NCI-H1092 (cell line): ENCODE measurements at places on chromosomes 13 and 19.
A peak's percentile ranks its signal among the peaks of the same experiment; 100 is the strongest.

GRCh38 chr13:80586356-80586755 lies 245.4 kb upstream of the SPRY2 start:
- no peak for DNase-seq

DNA sequence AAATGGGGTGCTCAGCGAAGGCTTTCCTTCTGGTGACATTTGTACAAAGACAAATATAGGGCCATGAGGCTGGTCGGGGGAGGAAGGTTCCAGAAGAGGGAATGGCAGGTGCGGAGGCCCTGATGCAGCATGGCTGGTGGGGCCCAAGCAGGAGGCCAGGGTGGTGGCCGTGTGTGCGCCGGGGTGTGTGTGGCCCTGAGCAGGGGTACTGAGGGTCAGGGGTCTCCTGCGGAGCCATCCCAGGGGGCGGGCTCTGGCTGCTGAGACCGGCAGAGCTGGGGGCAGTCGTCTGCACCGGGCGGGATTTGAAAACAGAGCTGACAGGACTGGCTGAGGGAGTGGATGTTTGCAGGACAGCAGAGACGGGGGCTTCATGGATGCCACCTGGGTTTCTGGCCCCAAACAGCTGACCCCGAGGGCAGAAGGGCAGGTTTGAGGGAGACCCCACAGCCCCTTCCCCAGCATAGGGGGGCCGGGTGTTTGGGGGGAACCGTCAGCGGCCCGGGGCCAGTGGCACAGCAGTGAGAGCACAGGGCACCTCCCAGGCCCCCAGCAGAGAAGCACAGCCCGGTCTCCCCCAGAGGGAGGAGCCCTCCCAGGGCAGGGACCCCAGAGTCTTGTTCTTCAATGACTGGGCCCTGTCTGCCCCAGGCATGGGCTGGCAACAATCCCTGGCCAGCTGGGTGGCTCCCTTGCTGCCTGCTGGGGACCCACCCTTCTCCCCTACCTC lies 11.4 kb downstream of the PIAS4 start:
- no peak for DNase-seq

DNA sequence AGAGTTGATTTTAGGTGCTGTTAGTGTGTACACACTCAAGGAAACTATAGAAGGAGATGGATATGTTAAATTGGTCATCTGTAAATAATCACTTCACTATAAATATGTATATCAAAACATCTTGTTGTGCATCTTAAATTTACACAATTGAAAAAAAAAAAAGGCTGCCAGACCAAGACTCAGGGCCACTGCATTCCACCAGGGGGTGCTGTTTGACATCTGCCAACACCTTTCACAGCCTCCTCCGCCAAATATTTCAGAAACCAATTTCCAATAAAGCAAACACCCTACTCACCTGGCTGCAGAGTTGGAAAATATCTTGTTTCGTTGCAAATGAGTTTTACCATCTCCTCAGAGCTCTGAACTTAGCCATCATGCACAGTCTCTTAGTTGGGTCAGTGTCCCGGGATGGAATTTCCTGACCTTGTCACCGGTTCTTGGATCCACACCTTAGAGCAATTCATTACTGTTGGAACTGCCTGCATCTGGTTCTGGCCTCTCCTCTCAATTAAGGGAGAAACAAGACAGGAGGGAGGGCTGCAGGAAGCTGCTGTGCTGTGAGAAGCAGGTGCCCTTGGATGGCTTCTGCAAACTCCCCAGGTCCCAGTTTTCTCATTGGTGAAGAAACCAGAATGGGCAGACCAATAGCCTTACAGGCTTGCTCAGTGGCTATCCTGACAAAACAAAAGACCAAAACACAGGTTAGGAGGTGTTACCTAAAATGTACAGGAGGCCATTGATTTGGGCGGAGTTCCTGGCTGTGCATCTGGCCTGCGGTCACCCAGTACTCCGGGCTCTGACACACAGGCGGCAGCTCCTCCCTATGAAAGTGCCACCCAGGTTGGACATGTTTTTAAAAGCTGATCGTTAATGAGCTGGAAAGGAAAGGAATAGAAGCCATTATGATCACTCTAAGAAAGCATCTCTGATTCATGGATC lies 746.6 kb downstream of the UQCRFS1 start:
- peak; percentile 9 for DNase-seq

- DNase-seq, result no peak
These were observed 600.5 kb upstream of the KLHL1 start for GRCh38 chr13:70708775-70709174.

- no peak for DNase-seq
These were observed 2.6 kb downstream of the CACNA1A start for GRCh38 chr19:13503570-13504235.

DNA sequence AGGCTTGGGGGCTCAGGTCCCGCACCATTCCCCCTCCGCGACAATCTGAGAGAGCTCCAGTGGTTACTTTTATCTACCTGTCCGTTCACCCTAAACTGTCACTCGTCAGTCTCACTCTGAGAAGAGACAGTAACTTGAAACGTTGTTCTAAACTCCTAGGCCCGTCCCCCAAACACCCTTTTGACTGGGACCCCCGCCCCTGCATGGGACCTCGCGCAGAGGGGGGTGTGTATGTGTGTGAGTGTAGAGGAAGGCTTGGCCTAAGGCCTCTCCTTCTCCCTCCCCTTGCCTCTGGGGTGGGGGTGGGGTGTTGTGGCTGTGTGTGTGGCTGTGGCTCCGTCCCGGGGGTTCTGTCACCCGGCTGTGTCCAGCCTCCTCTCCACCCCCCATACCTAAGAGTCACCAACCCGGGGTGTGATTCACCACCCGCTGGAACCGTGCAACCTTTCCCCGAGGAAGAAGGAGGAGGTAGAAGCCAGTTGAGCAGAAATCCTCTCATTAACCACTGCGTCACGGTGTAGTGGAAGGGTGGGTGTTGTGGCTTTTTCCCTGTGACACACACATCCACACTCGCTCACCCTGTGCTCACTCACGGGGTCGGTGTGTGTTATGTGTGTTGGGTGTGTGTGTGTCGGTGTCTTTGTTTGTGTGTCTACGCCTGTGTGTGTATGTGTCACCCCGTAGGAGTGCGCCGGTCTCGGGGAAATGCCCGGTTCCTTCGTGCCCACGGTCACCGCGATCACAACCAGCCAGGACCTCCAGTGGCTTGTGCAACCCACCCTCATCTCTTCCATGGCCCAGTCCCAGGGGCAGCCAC lies 2.4 kb downstream of the FOSB start:
- no peak for DNase-seq

DNA sequence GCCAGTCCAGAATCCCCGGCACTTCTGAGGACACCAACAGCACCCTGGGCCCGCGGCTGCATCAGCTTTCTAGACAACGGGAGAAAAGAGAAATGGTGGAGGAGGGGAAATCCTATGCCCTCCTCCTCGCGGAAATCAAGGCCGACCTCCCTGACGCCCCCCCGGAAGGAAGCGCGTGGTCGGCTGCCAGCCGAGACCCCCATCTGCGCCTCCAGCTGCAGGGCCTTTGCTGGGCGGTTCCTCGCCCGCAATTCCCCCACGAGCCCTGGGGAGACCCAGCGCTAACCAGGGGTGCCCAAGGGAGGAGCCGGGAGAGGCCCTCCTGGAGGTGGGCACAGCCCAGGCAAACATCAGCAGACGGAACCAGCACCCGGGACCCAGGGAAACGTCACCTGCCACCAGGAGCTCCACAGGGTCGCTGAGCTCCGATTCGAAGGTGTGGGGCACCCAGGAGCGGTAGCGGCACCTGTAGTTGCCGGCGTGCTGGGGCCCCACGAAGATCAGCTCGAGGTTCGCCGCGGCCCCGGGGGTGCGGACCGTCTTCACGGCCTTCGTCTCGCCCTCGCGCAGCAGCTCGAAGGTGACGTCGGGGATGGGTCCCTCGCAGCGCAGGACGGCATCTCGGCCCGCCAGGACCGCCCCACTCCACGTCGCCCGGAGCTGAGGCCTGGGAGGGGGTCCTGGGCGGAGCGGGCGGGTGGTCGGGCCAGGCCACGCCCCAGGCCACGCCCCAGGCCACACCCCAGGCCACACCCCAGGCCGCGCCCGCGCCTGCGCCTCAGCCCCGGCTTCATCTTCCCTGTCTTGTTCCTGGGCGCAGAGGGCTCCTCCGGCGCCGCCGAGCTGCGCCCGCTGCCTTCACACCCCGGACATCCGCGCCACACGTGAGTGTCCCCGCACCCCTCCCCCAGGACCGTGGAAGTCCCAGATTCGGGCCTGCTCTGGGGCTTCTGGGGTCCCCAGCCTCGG lies 6.0 kb downstream of the A1BG start:
- DNase-seq, result peak; percentile 44

- DNase-seq, result no peak
These were observed 21.7 kb downstream of the LILRB4 start for GRCh38 chr19:54684527-54684926.

GRCh38 chr19:4494691-4495064 lies 22.6 kb downstream of the HDGFL2 start:
- no peak for DNase-seq

DNA sequence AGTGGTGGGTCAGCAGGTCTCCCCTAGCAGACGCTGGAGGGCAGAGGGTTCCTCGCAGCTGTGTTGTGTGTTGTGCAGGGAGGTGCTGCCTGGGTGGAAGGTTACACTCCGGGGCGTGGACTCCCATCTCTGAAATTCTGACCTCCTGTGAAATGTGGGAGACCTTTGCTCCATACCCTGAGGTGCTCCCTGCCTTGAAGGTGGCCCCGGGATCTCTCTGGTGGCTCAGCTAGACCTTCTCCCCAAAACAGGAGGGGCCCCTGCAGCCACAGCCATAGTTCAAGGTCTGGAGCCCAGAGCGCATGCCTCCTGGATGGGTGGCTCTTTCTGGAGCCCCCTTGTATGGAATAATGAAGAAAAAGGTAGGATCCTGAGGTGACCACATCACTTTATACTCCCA lies 70.2 kb downstream of the SOX1 start:
- no peak for DNase-seq

DNA sequence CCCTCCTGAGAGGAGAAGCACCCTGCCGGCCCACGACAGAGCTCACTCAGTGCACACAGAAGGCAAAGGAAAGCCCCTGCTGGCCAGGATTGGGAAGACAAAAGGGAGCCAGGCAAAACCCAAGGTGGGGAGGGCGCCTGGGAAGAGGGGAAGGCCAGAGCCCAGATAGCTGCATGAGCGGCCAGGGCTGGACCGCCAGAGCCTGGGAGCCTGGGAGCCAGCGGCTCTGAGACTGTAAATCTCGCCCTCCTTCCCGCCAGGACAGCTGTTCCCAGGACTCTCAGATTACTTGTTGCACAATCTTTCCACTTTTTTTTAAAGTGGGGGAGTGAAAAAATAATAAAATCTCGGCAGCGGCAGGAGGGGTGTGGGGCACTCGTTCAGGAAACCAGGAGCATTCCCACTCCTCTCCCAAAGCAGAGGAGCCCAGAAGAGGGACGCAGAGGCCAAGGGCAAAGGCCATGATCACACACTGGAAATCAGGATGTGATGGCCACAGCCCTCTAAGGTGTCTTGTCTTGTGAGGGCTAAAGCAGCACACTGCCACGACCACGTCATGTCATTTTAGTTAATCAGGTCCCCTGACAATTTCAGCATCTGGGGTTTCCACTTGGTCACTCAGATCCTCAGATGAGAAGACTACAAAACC lies 19.6 kb upstream of the EPHX3 start:
- DNase-seq, result no peak

DNA sequence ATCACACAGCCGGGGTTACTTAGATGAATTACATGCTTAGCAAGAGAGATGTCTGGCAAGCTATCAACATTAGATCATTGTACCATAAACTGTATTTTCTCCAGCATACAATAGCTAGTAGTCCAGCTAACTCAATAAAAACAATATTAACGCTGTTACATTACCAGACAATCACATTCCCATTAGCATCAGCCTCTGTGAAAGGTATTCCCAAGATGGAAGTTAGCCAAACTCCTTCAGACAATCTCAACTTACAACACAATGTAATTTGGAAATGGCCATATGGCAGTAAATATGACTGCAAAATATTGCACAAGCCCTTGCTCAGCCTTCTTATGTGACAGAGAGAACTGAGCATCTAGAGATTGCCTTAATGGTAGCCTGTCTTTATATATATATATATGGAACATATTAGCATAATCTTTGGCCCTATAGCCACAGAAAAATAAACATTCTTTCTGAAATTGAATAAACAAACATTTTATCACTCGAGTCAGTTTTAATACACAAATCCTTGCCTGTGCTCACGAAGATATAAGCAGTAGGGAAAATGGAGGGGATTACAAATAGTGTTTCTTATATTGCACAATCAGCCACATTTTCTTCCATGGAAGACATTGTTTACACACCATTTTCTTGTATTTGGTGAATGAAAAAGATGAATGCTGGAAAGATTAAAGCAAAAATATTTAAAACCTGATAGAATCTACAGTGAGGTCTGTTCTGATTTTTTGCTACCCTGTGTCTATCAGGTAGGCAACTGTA lies 1060.5 kb downstream of the DIAPH3 start:
- DNase-seq, result peak; percentile 62

DNA sequence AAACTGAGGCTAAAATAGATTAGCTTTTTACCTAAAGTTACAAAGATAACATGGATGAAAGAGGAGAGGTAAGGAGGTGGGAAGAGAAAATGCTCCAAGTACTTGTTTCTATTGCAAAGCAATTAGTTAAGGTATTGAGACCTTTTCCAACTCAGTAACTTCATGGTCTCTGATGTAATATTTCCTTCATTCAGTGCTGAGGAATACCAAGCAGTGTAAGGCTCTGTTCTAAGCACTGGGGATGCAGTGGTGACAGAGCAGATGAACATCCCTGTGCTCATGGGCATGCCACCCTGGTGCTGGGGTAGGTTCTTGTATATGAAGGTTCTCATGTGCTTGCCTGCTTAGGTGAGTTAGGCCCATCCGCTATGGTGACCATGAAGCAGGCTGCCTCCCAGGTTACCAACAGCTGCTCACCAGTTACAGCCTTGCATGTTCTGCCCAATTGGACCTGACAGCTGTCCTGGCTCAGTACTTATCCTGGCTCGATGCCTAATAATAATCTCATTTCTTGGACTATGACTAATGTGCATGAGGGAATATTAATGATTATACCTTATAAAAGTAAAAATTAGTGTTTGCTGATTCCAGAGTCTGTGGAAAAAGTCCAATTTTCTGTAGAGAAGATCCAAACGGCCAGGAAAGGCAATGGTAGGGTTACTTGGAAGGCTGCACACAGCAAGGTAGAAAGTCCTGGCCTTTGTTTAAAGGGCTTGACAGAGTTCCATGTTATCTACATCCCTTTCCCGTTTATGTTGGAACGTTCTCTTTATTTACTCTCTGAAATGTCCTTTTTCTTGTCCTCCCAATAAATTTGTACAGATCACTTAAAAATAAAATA lies 48.3 kb downstream of the LATS2 start:
- DNase-seq, result no peak

DNA sequence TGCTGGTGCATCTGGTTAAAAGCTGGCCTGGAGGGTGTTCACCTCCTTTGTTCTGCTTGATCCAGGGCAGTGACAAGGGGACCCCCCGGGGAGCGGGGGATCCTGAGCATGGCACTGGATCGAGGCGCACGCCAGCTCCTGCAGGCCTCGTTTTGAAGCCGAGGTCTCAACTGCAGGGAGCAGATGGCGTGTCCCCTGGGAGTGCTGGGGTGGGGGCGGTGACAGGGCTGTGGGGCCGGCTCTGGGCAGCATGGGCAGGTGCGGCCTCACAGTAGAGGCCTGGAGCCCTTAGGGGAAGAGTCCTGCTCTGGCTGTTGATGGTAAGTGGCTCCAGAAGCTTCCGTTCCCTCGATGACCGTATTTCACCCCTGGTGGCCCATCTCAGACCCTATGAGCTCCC lies 51.8 kb downstream of the CRTC1 start:
- peak; percentile 26 for DNase-seq
